ENCODE measurements at places on chromosomes 12 and 14.

GRCh38 chr14:92900660-92901059, 22.3 kb upstream of the CHGA start:
- DNase-seq = no peak

- no peak for DNase-seq
Observed at GRCh38 chr12:89507015-89507824, 17.4 kb downstream of the GALNT4 start.

- no peak for DNase-seq
Observed at GRCh38 chr14:44966601-44967336, 4.8 kb downstream of the TOGARAM1 start.

GRCh38 chr12:121095544-121096198, 37.0 kb upstream of the P2RX7 start:
- peak; percentile 48 for DNase-seq

DNA sequence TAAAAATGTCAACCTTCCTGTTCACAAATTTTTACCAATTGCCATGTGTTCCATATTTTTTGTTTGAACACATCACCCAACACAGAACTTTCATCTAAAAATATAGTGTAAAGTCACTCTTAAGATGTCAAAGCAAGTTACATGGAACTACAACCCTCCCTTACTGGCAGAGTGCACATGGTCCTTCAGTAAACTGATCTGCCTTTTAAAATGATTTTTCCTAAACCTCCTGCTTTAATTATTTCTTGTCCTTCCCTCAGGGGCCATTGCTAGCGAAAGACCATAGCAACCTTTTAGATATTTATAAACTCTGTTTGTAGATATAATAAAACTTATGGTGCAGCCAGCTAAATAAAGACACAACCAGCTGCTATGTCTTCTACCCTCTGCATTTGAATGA, 255.2 kb upstream of the FAR2 start:
- DNase-seq = no peak

DNA sequence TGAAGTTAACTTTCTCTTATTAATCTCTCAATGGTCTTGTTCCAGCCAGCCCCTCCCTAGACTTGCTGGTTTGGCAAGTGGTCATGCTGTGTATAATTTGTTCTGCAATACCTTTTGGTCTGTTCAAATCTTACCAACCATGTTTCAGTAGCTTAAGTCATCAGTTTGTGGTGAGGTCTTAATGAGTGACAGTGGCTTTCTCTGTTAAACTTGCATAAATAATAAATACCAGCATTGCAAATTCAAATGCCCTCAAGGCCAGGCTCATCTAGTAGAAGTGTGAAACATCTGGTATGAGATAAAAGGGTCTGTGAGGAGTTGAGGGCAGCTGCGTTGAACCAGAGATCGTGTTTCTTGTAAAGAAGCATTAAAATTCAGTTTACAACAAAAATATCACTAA, 319.5 kb downstream of the TMEM117 start:
- DNase-seq = no peak

GRCh38 chr12:124463341-124463921, 104.0 kb downstream of the NCOR2 start:
- DNase-seq = no peak

DNA sequence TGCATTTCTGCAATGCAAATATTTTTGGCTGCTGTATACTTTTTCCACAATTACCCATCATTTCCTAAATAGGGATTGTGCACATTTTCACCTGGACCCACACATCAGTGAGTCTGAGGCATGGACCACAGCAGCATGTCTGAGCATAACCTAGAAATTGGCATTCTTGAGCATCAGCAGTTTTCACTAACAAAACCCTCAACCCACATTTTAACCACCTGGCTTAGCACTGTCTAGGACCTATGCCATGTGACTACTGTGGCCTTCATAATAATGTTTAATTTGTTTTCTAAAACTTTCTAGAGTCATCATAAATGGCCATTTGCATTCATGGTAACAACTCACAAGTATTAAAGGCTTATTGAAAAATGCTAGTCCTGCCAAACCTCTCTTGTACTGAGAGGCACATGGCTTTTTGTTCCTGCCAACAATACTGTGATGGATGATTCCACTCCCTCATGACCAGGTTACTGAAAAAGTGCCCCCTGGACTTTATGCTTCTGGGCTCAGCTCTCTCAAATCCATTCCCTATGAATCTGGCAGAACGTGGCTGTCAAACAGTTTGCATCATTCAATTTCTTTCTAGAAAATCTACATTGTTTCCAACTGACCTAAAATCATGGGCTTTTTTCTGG, 240.0 kb downstream of the MDGA2 start:
- DNase-seq = peak; percentile 53

GRCh38 chr14:79920180-79920692, 291.1 kb downstream of the DIO2 start:
- DNase-seq = no peak

- DNase-seq = no peak
Observed at GRCh38 chr14:29191092-29191491, 424.5 kb downstream of the FOXG1 start.

DNA sequence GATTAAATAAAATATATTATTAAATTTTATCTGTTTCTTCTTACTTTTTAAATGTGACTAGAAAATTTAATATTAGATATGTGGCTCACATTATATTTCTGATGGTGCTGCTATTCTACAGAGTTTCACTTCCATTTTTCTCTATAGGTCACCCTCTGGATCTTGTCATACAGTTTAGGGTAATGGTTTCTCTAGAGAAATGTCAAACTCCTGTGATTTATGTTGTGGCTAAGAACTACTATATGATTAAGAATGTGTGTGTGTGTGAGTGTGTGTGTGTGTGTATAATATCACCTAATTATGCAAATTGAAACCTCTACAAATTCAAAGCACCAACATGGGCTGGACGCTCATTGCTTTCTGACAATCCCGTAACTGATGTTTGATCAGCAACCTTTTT, 325.9 kb downstream of the ADAMTS20 start:
- no peak for DNase-seq

DNA sequence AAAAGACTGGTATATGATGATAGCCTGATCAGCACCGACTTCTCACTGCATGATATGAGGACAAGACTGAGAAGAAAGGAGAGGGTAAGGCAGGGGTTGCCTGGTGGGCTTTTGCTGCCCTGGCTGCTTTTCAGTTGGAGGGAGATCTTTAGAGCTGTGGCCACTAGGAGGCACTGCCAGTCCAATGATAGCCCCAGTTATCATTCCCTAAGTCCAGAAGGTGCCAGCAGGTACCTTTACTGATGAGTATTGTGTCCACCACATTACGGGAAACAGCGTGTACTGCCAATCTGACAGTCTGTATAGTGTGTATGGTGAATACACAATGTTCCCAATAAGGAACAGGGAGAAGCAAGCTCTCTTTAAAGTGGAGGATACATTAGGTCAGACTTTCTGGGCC, 55.8 kb upstream of the CCDC175 start:
- DNase-seq = no peak

DNA sequence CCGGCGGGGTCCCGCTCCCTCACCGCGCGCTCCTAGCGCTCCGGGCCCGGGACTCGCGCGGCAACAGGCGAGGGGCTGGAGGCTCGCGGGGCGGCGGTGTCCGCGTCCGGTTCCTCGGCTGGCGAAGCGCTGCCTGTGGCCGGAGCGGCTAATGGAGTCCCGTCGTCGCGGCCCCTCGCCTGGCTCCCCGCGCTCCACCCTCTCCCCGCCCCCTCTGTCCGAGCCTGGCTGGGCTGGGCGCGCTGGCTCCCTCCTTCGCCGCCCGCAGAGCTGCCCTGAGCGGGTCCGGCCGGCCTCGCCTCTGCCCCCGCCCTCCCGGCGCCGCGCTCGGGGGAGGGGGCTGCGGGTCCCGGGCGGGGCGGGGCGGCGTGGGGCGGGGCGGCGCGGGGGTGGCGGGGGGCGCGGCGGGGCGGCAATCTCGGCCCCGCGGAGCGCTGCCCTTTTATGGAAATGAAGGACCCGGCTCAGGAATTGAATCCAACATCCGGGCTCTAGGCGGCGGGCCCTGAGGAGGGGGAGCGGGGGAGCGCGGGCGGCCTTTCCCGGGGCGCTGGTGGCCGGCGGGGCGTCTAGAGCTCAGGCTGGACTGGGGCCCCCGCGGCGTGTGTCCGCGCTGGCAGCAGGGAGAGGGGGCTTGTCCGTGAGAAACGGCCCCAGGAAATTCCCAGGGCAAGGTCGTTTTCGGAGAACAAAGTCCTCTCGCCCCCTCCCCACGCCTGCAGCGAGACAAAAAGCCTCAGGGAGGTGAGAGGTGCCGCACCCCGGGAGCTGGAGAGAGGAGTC, at the start of gene FERMT2:
FERMT2 (minus strand) TSS at position 153 of the 783 bp plus-strand sequence. CDS start 482 bp downstream, outside the sequence.
- peak; percentile 92 for DNase-seq

DNA sequence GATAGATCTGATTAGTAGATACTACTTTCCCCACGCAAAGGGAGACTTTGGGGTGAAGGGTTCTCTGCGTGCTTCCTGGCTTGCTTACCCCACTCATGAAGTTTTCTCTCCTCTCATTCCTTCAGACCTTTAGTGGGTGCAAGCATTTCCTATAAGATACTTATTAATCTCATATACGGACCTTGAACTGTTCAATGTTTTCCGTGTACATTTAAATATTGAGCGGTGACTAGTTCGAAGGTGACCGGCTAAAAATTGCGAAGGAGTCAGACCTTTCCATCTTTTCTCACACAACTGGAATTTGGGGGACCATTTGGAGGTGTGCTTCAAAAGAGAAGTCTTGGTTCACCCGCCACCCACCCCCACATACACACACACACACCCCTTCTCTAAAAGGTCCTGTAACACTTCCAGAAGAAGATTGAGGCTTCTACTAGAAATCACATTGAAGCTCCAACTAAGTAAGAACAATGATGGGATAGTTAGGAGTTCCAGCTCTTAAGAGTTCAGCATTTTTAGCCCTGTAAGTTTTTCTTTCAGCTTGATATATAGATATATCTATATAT, 6.1 kb upstream of the FOXG1 start:
- no peak for DNase-seq

DNA sequence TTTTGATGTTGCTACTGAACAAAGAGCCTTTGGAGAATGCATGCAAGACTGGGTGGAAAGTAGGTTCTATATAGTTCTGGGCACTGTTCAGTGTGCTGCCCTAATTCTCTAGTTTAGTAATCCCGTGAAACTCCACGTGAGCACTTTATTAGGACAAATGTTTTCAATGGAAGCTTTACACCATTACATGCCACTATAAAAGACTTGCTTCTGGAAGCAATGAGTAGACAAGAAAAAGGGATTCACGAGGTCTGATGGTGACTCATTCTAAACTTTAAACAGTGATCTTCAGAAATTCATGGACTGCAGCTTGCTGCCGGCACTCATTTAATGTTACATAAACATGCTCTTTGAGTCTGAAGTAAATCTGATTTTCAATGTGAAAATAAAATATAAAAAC, 22.3 kb downstream of the ATG14 start:
- no peak for DNase-seq

- DNase-seq = no peak
Observed at GRCh38 chr12:76674669-76675315, 89.1 kb upstream of the ZDHHC17 start.

DNA sequence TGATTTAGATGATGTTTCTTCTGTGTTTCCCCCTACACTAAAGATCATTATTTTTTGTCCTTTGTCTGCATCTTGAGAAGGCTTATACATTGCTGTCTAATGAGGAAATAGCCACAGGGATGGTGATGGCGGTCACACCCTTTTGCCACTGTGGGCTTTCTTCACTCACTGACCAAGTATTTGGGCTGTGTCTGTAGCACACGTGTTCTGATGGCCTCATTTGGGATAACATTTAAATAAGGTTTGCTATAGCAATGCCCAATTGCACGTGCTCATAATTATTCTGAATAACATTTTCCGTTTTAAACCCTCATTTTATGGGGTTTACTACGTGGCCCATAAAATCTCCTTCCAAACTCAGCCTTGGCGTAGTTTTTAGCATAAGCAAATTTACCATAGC, 230.3 kb upstream of the PRICKLE1 start:
- no peak for DNase-seq

DNA sequence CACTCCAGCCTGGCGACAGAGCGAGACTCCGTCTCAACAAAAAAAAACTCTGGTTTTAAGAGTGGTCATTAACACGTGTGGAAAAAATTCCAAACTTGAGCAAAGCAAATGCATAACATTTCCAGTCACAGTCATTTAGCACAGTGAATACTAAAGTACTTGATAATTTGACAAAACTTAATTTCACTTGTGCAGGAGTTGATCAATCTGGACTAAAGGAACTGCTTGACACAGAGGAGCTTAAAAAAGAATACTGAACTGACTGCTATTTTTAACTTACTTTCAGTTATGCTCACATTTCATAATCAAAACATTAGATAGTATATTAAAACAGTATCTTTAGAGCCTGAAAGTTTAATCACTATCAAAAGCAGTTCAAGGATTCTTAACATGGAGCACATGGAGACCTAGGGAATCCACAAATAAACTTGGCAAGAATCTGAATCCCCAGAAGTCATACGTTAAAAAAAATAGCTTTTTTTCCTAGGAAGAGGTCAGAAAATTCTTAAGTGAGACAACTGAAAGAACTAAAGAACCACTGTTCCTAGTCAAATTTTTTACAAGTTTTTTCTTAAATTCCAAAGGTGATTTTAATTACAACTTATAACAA, 7.4 kb downstream of the UBE2N start:
- no peak for DNase-seq

DNA sequence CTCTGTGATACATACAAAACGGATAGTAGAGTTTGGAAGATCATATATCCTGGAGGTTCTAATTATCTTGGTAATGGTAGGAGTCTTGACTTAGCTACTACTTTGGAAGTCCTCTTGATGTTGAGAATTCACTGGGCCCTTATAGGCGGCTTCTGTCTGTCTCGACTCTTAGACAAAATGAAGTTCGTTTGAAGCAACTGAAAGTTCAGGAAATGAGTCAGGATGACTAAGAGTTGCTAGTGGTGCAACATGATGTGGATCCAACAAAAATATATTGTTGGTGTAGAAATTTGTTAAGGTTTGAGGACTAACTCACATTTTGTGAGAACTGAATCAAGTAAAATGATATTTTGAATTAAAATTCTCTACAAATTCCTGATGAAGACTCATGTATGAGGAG, 272.7 kb downstream of the AEBP2 start:
- DNase-seq = no peak

DNA sequence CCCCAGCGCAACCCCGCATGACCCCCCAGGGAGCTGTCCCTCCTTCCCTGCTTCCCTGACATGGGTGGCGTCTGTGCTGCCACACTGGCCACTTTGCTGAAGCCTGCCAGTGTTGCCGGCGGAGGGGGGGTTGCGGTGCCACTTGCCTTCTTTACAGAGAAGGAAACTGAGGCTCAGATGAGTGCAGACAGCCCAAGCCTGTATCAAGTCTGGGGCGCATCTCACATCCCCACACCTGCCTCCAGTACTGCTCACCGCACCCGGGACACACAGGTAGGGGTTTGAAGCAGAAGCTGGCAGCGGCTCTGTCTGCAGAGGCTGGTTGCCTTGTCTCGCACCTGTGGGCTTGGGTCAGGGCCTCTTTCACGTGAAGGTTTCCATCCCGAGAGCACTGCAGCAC, 104.7 kb upstream of the RTL1 start:
- no peak for DNase-seq
